Fibroblast of the aortic adventitia (primary cell): ENCODE measurements at places on chromosomes 1 and 21.

GRCh38 chr1:218778257-218779126 lies 395.2 kb upstream of the LYPLAL1 start:
- DNase-seq, result no peak

DNA sequence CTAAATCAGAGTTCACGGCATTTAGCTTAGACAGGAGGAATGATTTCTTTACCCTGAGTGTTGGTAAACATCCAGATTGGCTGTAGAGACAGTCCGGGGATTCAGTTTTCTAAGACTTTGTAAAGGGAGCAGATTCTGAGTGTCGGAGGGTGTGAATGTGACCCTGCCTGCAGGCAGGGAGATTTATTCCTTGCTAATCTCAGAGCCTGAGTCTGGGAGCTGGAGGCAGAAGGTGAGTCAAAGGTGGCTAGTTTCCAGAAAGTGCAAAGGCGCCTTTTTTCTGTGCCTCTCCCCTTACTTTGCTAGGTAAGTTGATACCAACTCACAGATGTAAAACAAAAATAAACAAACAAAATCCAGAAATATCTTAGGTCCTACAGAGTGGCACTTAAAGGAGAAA lies 11.7 kb downstream of the ATP1B1 start:
- DNase-seq, result no peak

GRCh38 chr1:171715813-171716251 lies 26.0 kb downstream of the VAMP4 start:
- DNase-seq, result peak; percentile 56

- peak; percentile 15 for DNase-seq
Observed at GRCh38 chr1:30197639-30198450, 525.5 kb downstream of the MATN1 start.

GRCh38 chr1:232149287-232150201 lies 480.4 kb downstream of the SIPA1L2 start:
- DNase-seq, result peak; percentile 65

DNA sequence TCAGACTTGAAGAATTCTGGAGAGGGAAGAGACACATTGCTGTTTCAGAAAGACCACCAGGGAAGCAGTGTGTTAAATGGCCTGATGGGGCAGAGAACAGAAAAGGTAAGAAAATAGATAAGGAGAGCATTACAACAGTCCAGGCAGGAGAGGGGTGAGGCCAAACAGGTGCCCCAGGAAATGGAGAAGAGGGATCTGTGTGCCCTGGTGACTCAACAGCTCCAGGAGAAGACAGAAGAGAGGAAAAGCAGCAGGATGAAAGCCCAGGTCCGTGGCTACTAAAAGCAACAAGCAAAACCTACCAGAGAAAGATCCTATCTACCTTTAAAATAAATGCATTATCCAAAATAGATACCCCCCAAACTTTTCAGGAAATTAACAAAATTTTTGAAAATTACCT lies 9.2 kb downstream of the TP53BP2 start:
- DNase-seq, result no peak

DNA sequence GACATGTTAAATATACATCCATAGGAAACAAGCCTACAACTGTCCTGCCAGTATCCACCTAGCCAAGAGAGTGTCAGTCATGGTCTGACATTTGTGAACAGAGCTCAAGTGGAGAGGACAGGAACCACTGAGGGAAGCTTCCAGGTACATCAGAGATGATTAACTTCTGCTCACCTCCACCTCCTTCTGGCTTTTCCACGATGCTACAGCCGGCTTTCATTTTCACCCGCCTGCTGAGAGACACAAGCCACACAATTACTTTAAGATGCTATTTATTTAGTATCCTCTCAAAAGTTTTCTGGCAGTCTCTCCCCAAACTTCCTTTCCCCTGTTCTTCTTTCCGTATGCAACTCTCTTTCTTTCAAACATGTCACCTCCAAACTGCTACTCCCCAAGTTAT lies 2.1 kb downstream of the ETV3 start:
- DNase-seq, result no peak

DNA sequence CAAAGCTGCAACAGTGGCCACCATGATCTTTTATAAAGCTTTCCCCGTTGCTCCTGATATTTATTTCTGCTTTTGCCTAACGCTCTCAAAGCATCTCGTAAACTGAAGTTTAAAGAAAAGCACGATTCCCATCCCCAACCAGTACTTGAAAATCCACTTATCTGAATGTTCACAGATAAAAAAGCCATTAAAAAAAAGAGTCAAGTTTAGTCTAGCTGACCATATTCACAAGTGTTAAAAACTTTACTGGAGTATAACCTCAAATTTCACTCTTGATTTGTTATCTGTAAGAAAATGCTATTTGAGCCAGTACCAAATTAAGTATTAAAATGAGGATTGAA lies 34.6 kb upstream of the SLC45A3 start:
- DNase-seq, result no peak

- DNase-seq, result peak; percentile 51
Observed at GRCh38 chr1:178389441-178389840, 107.3 kb downstream of the CLEC20A start.

DNA sequence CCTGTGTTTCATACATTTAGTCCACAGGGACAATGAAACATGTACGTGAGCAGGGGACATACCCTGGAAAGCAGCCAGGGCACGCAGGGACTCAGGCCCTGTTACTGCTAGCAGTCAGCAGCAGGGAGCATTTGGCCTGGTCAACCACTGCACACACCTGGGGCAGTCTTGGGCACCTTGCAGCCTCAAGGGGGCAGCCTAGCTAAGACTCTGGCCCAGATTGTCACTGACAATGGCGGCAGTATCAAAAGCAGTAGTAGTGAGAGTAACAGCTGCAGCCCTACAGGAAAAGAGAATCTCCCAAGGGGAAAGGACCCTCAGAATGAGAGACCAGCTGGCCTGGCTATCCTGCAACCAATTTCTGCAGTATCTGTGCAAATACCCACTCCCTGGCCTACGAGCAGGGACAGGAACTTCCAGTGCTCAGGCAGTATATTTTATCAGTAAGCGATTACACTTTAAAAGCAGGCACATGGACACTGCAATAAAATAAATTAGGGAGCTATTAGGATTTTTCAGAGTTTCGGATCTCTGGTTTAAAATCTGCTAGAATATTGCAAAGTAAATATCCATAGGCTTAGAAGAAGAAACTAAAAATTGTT lies 475.6 kb downstream of the LTN1 start:
- no peak for DNase-seq

DNA sequence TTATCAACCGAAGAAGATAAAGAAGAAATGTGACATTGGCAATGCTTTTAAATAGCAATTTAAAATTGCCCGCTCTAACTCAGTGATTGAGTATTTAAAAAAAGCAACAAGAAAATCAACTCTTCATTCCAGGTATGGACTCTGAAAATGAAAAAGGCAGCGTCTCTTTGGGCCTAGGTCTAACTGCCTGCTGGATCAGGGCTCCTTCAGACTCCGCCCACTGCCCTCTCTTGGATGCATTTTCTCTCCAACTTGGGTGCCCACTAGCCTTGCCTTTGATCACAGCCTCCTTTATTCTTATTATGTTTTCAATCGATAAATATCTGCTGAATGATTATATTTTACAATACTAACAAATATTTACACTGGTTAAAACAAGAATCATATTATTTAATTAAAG lies 268.9 kb downstream of the MRPL39 start:
- DNase-seq, result no peak

DNA sequence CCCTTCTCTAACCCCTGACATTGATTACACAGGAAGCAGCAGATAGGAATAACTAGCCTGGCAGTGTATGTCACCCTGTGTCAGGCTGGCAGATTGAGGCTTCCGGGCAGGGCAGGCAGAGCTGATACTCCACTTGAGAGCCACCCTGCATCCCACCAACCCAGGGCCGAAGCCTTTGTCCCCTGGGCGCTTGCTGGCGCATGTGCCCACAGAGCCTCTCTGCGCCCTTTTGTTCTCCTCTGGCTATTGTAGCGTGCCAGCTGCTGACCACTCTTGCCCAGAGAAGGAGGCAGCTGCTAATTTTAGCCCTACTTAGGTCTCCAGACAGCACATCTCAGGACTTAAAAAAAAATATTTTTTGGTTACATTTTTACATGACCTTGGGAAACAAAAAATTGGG lies 304.9 kb downstream of the HHAT start:
- no peak for DNase-seq

GRCh38 chr21:46429754-46430681 lies 28.7 kb upstream of the DIP2A start:
- no peak for DNase-seq

- DNase-seq, result peak; percentile 40
Observed at GRCh38 chr1:176515310-176515709, 52.3 kb downstream of the PAPPA2 start.

DNA sequence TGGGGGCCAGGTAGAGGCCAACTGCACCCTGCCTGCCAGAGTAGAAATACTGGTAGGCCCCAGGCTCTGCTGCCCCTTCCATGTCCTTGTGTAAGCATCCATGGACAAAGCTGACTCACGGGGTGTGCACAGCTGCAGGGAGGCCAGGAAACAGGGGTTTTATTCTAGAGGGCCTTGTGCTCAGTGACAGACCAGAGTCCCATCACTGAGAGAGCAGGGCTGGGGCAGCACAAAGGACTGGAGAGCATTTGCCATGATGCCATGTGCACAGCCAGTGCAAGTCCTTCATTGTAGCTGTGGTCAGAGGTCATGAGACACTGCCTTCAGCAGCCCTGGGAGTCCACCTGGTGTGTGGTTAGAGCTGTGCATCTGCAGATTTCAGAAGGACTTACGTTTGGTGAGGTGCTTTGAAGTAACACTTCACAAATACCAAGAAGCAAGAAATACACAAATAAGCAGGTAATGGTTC lies 8.1 kb downstream of the ARF1 start:
- DNase-seq, result no peak

- peak; percentile 98 for DNase-seq
Observed at GRCh38 chr1:67570486-67571143, 114.4 kb upstream of the GADD45A start.

- DNase-seq, result no peak
Observed at GRCh38 chr1:17886838-17887441, 131.8 kb downstream of the ACTL8 start.

DNA sequence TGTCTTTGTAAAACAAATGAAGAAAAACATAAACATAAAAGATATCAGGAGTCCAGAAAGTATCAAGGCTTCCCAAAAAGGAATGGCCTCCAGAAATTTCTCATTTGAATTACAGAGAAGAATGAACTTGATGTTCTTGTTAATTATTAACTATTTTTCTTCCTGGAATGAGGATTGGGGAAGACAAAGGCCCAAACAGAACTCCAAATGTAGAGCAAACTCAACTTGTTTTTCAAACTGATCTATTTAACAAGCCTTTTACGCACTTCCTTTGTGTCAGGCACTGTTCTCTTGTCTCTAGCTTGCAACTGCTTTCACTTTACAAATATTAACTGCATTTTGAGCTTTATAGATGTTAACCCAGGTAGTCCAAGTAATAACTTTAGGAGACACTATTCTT lies 45.5 kb downstream of the LAMC2 start:
- DNase-seq, result no peak

- DNase-seq, result no peak
Observed at GRCh38 chr1:206686478-206687249, 2.0 kb downstream of the MAPKAPK2 start.

DNA sequence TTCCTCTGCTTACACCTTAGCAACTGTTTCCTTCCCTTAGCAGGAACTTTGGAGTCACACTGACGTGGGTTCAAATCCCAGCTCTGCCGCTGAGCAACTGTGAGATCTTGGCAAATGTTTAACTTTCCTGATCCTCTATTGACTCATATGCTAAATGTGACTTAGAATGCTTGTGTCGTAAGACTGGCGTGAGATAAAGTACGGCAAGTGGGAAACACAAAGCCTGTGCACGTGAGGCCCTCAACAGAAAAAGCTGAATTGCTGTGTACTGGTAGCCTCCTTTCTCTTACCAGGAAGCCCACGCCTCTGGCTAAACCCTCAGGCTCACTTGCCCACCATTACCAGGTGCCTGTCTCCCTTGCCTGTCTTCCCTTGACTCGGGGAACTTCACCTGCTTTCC lies 135.4 kb upstream of the TNR start:
- DNase-seq, result no peak

- no peak for DNase-seq
Observed at GRCh38 chr1:69409731-69410456, 157.8 kb upstream of the LRRC7 start.

- no peak for DNase-seq
Observed at GRCh38 chr1:13820055-13820454, 120.1 kb downstream of the PRDM2 start.

DNA sequence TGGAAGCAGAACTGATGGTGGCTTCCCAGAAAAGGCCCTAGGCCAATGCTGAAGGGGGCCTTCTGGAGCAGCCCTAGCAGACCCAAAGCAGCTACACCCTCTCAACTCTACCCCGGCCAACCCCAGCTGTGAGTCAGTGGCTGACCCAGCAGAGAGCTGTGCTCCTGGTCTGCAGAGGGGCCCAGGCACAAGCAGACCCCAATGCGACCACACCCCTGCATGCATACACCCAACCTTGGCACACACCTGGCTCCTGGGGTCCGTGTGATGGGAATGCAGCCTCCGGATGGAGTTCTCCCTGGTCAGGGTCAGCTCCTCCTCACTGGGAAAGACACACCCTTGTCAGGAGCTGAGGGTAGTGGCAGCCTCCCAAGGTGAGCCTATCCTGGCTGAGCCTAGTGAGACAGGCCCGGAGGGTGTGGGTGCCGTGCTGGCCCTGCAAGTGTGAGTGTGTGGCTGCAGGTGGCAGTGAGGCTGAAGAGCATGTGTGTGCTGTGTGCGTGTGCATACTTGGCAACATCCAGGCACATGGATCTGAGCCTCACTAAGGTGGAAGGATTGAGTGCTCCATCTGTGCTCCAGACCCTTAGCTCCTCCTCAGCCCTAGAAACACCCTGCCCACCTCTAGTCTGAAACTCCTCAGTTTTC lies 3.9 kb upstream of the ARHGAP30 start:
- no peak for DNase-seq

DNA sequence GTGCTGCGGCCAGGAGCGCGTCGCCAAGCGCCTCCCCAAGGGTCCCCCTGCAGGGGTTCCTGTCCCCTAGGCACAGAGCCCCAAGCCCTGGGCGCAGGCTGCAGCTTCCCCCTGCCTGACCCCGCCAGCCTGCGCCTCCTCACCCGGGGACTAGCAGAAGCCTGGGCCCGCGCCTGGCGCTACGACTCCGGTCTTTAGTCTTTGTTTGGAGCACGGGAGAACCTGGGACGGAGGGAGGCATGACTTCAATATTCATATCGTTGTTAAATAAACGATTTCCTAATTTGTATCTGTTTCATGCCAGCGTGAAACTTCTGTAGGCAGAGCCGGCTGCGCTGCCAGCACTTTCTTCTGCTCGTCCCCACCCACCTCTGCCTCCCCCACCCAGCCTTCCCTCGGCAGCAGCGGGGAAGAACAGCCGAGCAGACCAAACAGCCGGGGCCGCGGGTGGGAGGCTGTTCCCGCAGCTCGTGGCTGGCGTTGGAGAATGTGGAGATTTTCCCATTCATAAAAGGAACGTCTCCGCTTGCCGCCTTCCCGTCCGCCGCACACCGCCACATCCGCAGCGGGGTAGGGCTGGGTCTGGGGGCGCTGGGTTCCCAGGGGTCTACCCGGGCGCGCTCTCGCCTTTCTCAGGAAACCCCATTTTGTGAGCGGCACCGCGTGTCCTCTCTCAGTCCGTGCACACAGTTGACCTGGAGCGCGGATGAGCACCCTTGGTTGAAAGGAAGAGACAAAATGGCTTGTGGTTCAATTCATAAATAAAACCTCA lies 777 bp upstream of the TRIM67 start:
- no peak for DNase-seq
